GM13977 (cell line): ENCODE measurements at places on chromosomes 16 and 17.

DNA sequence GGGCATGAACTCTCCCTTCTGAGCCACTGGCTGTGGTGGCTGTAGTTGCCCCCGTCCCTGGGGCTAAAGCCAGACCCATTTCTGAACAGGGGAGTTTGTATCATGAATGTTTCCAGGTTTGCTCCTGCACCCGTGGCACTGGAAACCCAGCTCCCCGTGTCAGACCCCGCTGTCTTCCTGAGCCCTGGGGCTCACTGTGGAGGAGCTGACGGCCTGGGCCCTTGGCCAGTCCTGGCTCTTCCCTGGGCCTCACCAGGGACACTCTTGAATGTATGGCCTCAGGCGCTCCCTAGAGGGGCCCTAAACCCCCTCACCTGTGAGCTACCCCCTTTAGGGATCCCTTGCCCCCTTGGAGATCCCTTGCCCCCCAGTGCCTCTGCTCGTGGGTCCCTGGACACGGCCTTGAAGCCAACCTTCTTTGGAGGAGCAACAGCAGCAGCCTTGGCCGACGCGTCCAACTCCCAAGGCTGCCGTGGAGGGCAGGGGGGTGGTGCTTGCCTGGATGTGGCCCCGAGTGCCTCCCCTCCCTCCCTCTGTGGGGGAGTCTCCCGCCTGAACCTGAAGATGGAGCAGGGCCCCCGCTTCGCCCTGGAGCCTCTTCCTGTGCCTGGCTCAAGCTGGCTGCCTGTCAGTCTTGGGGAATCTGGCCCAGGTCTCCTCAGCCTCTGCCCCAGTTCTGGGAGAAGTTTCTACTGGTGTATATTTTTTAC, 15.9 kb downstream of the CASKIN2 start:
- no peak for DNase-seq

- DNase-seq: no peak
Measured at GRCh38 chr17:48733632-48734328, 5.2 kb upstream of the HOXB13 start.

GRCh38 chr17:43517615-43518386, 28.3 kb downstream of the ETV4 start:
- peak; percentile 72 for DNase-seq

- DNase-seq: no peak
Measured at GRCh38 chr16:49747654-49748053, 108.3 kb downstream of the ZNF423 start.

- no peak for DNase-seq
Measured at GRCh38 chr17:5893741-5894140, 176.4 kb upstream of the WSCD1 start.

DNA sequence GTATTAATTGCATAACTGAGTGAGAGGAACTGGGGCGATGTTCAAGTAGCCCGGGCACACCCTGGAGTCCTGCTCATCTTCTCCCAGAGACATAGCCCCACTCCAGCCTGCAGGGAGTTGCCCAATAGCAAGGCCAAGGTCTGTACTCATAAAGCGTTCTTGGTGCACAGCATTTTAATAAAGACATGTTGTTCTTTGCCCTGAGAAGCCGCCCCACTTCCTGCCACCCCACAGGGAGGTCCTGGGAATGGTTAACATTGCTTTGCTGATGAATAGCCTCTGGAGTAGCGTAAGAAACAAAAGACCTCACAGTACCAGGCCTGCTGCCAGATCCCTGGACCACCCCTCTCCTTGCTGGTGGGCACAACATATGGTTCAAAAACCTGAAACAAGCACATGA, 21.6 kb upstream of the CDH1 start:
- DNase-seq: no peak

DNA sequence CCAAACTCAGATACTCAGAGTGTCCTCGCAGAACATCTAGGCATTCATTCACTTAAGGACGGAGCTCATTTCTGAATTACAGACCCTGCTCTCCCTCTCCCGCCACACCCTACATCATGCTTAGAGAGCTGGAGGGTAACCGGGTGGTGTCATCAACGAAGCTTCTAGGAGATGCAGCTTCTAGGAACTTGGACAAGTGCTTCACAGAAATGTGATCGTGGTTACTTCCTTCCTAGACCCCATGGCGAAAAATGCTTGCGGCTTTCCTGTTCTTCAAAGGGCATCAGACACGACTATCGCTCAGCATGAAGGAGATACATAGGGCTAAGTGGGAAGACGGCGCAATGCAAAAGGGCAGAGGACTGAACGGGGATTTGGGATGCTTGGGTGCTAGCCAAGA, 126.8 kb downstream of the ZFHX3 start:
- DNase-seq: no peak

- DNase-seq: no peak
Measured at GRCh38 chr16:50673496-50674275, 7.4 kb downstream of the SNX20 start.

DNA sequence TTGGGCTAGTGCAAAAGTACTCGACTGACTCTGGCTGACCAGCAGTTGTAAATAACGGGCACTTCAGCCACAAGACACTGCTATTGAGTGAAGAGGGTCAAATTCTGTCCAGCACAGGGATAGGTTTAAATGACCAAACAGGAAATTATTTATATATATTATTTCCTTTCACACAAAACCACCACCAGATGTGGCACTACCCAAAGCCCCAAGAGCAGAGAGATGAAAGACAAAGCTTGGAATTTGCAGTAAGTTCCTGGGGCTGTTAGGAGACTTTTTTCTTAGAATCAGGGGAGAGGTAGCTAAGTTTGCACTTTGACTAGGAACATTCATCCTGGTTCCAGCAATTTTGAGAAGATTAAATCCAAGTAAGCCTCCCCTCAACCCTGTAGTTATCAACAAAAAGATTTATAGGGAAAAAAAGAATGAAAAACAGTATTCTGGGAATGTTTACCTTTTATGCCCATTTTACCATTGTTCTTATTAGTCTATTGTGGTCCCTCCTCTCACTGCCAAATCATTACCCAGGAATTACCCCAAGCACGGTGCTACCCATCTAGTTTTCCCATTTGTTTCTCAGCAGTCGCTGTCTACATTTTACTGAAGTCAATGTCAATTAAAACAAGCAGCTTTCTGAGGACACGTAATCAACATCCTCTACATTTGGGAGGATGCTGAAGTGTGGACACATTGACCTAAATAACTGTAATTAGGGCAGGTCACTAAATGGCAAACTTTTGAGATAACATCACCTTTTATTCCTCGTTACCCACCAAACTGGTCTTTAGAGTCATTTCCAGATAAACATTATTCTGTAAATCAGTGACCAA, 43.5 kb downstream of the GRB7 start:
- no peak for DNase-seq

DNA sequence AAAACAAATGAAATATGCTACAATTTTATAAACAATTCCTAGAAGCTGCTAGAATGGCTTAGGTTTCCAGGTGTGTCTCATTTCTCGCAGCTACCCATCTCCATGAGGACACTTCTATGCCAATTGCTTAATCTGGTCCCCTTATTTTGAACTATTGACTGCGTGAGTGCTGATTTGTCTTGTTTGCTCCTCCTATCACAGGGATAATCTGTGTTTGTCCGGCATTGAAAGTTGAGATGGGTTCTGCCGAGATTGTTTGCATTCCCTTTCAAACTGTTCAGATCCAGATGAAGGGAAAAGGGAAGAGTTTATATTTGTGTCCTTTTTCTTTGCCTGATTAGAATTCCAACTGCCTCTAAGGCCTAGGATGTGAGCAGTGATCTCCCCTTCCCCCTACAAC, 21.7 kb upstream of the COX10 start:
- no peak for DNase-seq

DNA sequence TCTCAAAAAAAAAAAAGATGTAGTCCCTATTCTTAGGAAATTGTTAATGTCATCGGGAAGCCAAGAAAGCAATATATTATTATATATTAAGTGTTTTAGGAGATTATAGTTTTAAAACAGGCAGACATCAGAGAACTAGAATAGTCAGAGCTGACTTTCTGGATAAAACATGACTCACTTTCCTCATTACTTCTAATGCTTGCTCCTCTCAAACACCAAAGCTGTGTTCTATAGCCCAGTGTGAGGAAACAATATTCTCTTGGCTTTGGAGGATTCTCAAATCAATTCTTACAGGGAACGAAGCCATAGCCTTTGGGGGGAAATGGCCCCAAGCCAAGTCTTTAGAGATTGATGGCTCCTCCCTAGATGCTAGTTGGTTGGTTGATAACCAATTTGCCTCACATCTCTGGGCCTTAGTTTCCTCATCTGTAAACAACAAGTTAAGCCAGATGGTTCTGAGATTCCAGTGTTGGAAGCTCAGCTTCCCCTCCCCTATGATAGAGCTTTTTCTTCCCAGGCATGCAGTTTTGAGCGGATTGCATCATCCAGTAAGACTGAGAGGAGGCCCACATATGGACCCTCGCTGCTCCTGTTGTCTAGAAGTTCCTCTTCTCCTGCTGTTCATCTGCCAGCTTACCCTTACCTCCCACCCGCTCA, 12.4 kb downstream of the NMT1 start:
- DNase-seq: no peak

- no peak for DNase-seq
Measured at GRCh38 chr17:74951680-74952421, 16.2 kb downstream of the OTOP3 start.

DNA sequence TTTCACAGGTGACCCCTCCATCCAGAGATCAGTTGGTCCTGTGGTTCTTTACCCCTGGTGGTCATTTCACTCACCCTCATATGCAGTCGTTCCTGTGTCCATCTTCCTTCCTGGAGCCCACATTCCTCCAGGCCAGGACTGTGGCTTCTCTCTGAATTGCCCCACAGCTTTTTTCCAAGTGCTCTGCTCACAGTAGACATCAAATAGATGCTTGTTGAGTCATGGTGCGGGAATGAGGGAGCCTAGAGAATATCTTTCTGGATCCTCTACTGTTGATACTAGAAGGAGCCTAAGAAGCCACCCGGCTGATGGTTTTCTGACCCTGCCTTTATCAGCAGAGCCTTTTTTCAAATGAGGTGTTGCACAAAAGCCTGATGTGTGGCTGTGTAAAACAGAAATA, 10.4 kb downstream of the USB1 start:
- no peak for DNase-seq

DNA sequence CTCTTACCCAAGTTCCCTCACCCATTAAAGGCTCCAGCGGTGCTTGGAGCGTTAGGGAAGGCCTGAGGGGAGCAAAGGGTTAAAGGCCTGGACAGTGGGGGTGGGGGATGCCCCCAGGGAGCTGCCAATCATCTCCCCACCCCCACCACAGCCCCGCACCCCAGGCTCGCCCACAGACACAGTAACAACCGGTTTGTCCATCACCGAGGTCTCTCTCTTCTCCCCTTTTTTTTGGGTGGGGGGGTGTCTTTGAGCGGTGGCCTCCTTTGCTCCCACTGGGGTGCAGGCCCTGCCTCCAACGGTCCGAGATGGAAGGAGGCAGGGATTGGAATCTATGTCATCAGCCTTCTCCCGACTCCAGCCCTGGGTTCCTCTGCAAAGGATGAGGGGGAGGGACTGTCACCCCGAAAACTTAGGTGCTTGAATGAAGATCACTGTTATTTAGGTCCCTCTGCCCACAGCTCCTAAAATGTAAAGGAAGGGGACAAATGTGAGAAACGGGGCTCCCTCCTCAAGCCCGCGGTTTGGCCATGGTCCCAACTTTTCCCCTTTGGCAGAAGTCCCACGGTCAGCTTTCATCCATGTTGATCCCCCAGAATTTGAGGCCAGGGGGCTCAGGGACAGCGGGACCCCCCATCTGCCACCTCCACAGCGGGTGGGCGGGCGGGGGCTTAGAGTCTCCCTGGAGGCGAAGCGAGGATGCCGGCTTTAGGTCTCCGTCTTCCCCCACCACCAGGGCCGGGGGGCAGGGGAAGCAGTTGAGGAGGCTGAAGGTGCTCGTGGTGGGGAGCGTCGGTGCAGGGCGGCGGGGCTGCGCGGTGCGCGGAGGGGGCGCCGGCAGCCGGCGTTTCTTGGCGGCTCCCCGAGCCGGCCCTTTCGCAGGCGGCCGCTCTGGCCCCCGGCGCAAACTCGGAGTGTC, 1.7 kb downstream of the EPOP start:
- no peak for DNase-seq

- no peak for DNase-seq
Measured at GRCh38 chr17:66737524-66737923, 97.4 kb upstream of the CACNG5 start.

- no peak for DNase-seq
Measured at GRCh38 chr16:28555561-28555960, 1.8 kb downstream of the SGF29 start.

DNA sequence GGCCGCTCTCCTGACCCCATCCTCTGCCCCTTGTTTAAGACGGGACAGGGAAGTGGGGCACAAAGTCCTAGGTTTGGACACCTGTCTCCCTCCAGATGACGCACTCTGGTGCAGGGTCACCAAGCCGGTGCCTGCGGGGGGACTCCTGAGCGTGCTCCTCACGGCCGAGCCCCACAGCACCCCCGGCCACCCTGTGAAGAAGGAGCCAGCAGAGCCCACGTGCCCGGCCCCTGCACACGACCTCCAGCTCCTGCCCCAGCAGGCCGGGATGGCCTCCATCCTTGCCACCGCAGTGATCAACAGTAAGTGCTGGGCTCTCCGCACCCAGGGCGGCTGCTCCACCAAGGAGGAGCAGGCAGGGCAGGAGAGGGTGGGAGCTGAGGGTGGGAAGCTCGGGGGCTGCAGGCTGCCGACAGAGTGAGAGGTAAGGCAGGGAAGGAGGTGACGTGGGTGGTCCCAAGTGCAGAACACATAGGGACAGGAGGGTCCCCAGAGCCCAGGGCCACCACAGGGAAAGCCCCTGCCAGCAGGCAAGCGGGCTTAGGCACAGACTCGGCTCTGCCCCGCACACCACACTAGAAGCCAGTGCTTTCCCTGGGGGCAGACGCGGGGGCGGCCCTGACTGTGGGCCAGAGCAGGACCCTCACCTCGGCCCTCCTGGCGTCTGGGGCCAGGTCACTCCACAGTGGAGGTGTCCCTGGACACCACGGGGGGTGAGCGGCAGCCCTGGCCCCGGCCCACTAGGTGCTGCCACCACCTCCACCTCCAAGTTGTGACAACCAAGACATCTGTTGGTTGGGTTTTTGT, 42.1 kb upstream of the ZC3H18 start:
- no peak for DNase-seq

GRCh38 chr17:9842057-9842758, 16.5 kb downstream of the GLP2R start:
- DNase-seq: no peak

DNA sequence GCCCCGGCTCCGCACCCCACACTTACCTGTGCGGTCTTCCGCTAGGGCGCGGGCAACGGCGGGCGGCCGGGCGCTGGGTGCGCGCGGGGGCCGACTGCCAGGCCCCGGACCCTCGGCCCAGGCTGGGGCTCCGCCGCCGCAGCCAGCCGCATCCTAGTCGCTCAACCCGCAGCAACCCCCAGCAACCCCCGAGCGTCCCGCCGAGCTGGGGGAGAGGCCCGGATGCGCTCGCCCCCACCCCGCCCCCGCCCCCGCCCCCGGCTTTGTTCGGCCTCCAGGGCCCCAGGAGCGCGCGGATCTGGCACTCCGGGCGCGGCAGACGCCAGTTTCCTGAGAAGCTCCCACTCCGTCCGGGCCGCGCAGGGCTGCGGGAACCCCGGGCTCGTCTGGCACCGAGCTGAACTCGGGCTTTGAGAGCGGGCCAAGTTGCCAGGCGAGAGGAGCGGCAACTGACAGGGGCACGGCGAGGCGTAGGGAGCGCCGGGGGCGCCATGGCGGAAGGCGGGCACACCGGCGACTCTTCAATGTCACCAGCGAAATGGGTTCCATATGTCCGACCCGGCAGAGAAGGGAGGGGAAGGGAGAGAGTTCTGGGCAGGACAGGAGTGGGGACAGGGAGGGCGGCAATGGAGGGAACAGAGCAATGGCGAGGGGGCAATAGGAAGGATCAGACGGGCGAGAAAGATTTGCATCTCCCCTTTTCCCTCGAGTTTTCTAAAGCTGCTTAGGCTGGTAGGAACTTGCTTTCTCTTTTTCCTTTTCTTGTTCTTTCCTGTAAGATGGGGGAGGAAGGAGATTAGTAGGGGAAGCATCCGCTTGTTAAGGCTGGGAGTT, 13.7 kb downstream of the HOXB4 start:
- no peak for DNase-seq
